ENCODE measurements at places on chromosomes 4 and X.

DNA sequence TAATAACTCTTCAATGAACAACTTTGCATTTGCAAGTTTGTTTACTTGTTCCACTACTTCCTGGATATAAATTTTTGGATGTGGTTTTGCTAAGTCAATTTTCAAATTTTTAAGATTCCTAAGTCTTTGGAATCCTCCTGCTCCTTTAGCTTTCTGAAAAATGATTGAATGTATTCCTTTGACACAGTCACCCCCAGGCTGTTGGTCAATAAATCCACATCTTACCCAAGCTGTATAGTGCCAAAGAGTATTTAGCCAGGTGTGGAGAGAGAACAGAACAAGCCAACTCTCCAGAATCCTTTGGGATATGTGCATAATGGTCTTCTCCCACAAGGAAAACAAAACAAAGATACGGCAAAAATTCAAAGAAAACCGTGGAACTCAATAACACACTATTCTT lies 56.9 kb upstream of the INTU start:
- DNase-seq: no peak

GRCh38 chr4:61245069-61245714 lies 45.1 kb downstream of the ADGRL3 start:
- no peak for DNase-seq

DNA sequence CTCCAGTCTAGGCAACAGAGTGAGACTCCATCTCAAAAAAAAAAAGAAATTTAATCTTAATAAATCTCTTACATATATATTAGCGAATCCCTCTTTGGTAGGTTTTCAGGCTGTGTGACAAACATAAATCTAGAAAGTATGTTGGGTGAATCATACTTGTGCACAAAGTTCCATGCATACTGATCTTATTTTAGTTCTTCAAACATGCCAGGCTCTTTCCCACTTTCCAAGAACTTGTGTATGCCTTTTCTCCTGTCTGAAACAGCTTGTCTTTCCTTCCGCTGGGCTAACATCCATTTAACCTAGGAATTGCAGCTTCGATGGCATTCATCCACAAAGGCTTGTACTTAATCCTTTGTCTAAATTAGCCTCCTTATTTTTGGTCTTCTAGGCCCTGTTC lies 156.6 kb upstream of the CASK start:
- DNase-seq: no peak

- DNase-seq: no peak
Measured at GRCh38 chr4:88006956-88007303, 505 bp upstream of the PKD2 start.

DNA sequence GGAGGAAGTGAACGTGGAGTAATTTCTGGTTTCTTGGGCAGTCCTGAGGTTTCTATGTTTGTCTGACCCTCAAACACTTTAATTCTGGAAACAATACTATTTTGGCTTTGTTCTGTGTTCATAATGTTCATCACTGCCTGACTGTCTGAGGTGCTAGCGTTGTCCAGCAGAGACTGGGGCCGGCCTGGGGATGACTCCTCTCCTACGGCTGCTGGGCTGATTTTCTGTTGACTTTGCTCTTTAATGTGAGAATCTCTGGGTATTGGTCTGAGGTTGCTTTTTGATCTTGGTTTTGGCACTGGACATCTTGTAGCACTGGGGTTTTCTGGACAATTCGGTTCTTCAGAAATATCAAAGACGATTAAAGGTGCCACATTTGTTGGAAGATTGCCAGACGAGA lies 75.8 kb downstream of the RPS3A start:
- no peak for DNase-seq

Data from D341Med (cell line).